GM10248 (cell line): ENCODE measurements at places on chromosomes 5 and 9.

DNA sequence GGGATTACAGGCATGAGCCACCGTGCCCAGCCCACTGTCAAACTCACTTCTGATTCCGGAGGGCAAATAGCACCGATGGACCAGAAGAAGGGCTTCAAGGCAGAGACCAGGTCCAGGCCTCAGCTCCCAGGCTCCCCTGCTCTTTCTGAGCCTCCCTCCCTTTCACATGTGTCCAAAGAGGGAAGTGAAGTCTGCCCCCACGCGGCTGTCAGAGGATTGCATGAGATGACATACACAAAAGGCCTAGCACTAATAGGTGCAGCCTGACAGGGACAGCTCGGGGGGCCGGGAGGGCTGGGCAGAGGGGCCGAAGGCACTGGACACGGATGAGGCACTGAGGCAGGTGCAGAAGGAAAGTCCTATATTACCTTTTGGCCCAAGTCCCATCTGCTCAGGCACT is 16.1 kb downstream of the FBP1 start:
- DNase-seq: peak; percentile 72

GRCh38 chr9:136013524-136014034 is 52.4 kb upstream of the UBAC1 start:
- no peak for DNase-seq

GRCh38 chr5:27511061-27511460 is 472.7 kb upstream of the CDH9 start:
- DNase-seq: no peak

DNA sequence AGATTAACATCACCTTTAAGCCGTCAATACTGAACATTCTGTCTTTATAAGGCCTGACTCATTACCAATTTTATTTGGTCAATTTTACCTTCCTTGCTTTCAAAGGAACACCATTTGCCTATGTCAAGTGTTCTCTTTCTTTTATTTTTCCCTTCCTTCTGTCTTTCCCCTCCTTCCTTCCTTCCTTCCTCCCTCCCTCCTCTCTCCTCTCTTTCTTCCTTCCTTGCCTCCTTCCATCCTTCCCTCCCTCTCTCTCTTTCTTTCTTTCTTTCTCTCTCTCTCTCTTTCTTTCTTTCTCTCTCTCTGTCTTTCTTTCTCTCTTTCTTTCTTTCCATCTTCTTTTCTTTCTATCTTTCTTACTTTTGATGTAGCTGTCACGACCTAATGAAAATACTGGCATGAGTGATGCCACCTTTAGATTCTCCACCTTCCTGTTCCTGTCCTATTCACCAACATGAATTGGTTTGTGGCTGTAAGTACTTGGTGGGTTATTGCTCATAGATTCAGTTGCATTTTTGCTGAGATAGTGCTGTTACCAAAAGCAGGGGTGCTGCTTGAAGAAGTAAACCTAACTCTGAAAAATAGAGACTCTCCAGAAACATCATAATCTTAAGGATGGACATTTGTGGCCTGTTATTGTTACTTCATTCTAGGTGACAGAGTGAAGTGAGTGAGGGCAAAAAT is 33.8 kb downstream of the DOCK8 start:
- no peak for DNase-seq

- no peak for DNase-seq
These were observed 106.1 kb upstream of the CDH9 start for GRCh38 chr5:27144456-27144855.

GRCh38 chr5:80191991-80192398 is 63.9 kb downstream of the SERINC5 start:
- no peak for DNase-seq

- no peak for DNase-seq
These were observed 396.9 kb downstream of the GADD45G start for GRCh38 chr9:90001747-90002146.

GRCh38 chr5:76841361-76841760 is 8.5 kb upstream of the S100Z start:
- no peak for DNase-seq

DNA sequence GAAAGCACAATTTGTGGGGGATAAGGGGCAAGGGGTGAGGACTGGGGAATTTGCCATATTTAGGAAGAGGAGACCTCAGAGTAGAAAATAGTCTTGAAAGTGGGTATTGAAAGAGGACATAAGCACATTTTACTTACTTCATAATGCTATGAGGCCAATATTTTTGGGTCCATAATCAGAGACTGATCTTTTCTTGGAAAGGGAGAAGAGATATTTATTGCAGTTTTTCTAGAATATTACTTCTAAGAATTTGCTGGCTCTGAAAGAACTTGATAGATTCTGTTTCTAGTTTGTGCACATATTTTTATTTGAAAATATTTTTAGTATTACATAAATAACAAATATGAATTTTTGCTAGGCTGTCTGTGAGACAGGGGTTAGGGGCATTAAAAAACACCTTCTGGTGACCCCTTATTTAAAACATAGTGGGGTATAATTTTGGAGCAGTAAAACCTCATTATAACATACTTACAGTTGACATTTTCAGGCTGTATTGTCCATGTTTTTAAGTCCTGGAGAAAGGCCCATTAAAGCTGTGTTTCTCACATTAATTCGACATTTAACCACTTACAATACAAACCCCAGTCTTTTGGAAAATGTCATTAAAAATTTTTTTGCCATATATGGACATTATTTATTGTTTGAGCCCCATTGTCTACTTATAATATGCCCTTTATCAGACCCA is 118.9 kb upstream of the NFIB start:
- DNase-seq: no peak

DNA sequence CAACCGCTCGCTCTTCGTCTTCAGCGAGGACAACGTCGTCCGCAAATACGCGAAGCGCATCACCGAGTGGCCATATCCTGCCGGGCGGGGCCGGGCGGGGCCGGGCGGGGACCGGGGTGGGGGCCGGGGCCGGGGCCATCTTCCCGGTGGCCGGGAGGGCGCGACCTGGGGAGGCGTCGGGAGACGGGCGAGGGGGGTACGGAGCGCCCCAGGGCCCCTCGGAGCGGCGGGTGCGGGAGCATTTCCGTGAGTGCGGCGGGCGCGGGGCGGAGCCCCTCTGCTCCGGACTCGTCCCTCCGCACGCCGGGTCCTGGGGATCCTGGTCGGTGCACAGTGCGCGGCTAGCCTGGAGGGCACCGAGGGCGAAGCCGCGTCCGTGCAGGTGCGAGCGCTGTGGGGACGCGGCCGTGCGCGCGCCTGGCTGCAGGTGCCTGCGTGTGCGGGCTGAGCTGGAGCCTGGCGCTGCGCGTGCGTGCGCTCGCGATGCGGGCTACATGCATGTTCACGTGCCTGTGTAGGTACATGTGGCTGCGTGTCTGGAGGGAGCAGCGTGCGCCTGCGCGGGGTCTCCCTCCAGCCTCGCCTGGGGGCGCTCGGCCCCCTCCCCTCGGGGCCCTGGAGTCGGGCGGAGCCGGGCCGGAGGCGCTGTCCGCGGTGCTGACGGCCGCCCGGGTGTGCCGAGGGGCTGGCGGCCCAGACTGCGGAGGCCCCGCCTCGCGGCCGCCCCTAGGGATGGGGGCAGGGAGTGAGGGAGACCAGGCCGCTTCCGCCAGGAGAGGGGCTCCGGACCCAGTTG is 762 bp downstream of the CACNA1B start:
- DNase-seq: peak; percentile 62

DNA sequence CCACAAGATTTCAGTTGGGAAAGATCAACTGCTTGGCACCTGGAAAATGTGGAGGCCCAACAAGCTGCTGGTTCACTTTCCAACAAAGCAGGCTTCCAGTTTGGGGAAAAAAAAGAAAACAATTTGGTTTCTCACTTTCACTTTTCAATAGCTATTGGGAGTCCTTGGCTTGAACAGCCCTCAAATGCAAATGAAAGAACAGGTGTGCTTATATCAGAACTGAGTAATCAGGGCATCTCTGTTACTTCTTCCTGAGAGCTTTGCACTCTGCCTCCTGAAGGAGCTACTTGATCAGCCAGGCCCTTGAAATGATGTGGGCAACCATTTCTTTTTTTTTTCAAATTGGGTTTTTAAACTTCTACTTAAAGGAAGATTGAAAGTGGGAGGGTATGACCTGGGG is 73.5 kb downstream of the MFAP3 start:
- peak; percentile 35 for DNase-seq

GRCh38 chr9:6239694-6240093 is 24.1 kb downstream of the IL33 start:
- DNase-seq: no peak

DNA sequence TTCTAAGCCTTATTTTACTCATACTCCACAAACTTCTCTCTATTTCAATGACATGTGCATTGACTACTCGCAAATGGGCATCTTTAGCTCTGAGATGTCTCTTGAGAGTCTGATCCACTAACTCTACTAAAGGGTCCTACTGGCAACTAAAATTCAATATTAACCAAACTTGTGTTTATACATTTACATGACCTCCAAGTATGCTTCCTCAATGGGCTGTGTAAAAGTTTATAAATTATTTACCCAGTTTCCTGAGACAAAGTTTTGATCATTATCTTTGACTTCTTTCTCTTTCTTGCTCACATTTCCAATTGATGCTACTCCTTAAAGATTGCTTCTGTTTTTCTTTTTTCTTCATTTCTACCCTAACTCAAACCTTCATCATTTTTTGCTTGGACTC is 510.1 kb upstream of the DAB2 start:
- DNase-seq: no peak

GRCh38 chr9:35158501-35159280 is 3.1 kb upstream of the UNC13B start:
- DNase-seq: no peak

GRCh38 chr5:96922499-96923244 is 13.2 kb upstream of the LNPEP start:
- DNase-seq: no peak

DNA sequence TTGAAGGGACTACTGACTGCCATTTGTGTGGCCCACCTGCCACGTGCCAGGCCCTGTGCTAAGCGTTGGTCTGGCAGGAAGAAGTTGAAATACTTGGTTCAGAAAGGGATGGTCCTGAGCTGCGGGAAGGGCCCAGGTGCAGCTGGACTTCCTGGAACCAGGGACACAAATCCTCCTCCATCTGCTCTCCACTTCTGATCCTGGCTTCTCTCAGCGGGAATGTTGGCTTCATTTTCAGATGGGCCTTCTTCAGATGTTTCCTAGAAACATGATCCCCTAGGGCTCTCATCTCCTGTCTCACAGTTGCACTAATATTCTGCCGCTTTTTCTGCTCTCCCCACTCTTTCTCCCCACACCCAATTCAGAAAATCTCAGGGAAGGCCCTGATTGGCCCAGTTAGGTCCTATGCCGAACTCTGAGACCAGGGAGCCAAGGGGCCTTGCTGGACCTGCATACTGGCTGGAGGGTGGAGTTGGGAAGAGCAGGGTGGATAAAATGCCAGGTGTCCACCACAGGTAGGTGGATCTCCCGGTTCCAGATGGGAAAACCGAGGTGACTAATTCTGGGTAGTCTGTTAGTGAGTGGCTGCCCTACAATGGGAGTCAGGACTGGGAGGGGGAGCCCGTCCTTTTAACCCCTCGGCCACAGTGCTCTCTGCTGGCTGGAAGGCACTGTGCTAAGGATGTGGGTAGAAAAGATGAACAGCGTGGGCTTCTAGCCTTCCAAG is 19.4 kb downstream of the PSAT1 start:
- no peak for DNase-seq

- DNase-seq: no peak
These were observed 259.9 kb upstream of the RASA1 start for GRCh38 chr5:87007737-87008136.

GRCh38 chr9:30996761-30997160 is 1387.7 kb upstream of the ACO1 start:
- no peak for DNase-seq

DNA sequence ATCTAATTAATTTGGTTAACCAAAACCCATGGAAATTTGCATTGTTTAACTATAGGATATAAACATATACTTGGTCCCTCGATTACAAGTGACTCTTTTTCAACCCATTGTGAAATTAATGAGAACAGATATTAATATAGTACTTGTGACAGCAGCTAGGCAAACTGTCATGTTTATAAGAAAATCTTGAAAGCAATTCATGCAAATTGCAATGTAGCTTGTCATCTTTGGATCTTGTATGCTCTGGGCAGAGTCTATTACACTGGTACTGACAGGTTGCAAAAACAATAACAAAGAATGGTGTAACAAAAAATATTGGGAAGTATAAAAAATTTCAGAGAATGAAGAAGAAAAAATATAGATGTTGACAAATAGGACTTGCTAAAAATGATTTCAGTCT is 941.0 kb downstream of the DNAH5 start:
- no peak for DNase-seq
